ENCODE measurements at places on chromosomes 4 and X.

GRCh38 chr4:126544276-126544675, 1088.5 kb upstream of the INTU start:
- DNase-seq: no peak

- no peak for DNase-seq
These were observed 1396.9 kb upstream of the IGFBP7 start for GRCh38 chr4:58507079-58507478.

GRCh38 chr4:141130947-141131605, 2.2 kb downstream of the RNF150 start:
- no peak for DNase-seq

DNA sequence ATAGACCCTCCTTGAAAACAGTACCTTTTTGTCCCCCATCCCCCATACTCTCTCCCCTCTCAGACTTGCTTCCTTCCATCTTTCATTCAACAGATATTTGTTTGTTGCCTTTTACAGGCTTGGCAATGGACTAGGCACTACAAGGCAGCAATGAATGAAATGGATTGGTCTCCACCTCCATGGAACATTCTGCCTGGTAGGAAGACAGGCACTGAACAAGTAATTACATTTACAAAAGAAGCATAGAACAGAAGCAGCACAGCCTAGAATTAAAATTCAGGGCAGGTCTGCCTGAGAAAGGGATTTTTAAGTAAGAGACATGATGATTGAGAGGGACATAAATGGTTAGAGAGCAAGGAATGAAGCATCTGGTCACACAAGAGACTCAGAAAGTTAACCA, 346.1 kb downstream of the GRXCR1 start:
- DNase-seq: no peak

- no peak for DNase-seq
These were observed 22.2 kb downstream of the CCDC149 start for GRCh38 chr4:24890561-24891126.

DNA sequence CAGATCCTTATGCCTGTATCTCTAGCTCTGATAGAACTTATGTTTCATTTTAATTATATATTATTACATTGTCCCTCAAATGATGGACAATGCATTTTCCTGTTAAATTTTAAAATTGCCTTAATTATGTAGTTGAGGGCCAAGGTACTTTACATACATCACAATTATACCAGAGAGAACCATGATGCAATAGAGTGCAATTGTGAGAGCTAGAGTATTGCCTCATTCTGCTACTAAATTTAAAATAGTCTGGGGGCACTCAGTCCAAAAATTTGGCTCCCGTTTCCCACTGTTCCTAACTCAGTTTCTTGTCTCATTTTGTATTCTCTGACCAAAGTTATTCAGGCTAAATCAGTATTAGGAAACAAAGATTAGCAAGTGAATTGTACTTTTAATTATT, 378.5 kb upstream of the ZFP42 start:
- no peak for DNase-seq

DNA sequence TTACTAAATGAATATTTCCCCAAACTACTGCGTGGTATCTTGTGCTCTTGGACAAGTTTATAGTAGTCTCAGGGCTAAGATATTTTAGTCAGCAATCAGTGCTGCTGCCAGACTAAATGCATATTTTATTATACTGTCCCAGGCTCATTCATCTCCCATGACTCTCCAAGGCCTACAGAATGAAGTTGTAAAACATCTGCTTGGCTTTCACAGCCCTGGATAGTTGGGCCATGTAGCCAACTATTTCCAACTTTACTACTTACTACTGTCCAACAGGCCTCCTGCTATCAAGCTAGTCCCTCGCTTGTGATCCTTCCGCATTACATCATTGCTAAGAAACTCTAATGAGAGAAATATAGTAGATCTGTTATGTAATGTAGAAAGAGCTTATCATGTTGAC, 31.4 kb downstream of the MAGEB16 start:
- no peak for DNase-seq

- DNase-seq: no peak
These were observed 23.9 kb downstream of the SLC39A8 start for GRCh38 chr4:102321260-102321995.

DNA sequence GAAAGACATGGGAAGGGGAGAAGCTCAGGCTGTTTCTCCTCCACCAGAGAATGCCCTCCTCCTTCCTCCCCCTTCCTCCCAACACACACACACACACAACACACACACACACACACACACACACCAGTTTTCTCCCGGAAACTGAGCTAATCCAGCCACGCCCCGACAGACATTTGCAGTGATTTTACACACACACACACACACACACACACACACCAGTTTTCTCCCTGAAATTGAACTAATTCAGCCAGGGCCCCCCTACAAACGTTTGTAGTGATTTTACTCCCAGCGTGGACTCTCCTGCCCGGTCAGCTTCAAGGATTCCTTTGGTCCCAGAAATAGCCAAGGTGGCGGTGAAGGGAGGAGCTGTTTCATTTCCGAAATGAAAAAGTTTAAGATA, 32.9 kb upstream of the STX18 start:
- DNase-seq: no peak

GRCh38 chrX:101078716-101079598, at the start of gene TMEM35A:
Gene TMEM35A (plus strand): TSS chrX:101078879. CDS start chrX:101079003, 124 bp downstream.
- DNase-seq: no peak

DNA sequence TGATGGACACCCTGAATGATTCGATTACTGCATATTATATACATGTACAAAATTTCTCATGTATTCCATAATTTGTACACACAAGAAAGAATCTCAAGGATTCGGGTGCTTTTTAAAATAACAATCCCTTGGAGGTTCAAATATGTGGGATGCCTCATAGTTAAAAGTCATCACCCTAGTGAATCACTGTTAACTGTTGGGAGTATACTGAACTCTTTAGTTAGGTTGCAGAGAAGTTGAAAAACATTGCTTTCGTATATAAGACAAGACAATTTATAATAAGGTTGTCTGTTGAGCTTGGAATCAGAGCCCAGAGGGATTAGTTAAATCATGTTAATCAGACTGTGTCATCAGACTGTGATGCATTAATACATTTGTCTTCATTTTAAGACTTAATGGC, 15.6 kb downstream of the DCK start:
- DNase-seq: no peak

GRCh38 chr4:151692821-151693673, 67.8 kb downstream of the GATB start:
- DNase-seq: no peak

DNA sequence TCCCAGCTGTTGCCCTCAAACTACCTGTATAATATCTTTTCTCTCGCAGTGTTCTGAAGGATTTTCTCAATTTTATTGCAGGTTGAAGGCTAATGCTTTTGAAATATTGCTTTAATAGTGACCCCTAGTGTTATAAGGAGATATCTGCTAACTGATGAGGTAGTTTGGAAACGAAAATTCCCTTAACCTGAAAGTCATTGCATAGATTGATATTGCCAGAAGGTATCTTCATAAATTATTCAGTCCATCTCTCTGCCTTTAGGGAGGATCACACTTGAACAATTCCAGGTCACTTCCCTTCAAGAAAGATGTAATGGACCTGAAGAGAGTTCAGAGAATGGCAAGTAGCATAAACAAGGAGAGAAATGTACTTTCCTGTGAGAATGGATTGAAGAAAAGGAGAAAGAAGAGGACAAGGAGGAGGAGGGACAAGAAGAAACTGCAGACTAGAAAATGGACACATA, 44.1 kb downstream of the TIGD4 start:
- no peak for DNase-seq

DNA sequence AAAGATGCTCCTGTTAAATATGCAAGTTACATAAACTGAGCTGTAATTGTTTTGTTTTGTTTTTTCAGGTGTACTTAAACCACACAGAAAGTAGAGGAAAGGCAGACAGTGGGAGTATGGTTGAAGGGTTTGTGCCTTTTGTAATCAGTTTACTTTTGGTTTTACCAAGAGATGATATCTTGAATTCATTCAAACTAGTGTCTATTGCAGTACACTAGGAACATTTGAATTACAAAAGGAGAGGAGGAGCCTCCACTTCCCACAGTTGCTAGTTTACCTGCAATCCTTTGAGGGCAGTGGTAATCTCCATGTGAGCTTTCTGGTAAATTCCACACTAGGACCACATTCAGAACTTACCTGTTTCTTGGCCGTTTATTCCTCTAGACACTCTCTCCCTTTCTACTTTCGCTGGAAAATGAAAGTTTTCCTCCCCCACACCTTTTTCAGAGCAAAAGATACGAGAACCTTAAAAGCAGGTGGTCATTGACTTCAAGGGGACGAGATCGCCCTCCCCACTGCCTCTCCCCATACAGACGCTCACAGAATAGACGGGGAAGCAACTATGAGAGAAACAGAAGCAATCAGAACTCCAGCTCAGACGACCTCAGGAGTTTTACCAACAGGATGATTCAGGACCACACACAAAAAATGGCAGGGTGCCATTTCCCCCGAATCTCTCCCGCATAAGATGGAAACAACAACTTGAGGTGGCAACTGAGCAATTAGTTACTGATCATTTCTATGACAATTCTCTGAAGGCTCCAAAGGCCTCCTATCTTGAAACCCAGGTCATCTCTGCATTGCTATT, 3.3 kb downstream of the RBM47 start:
- DNase-seq: no peak

DNA sequence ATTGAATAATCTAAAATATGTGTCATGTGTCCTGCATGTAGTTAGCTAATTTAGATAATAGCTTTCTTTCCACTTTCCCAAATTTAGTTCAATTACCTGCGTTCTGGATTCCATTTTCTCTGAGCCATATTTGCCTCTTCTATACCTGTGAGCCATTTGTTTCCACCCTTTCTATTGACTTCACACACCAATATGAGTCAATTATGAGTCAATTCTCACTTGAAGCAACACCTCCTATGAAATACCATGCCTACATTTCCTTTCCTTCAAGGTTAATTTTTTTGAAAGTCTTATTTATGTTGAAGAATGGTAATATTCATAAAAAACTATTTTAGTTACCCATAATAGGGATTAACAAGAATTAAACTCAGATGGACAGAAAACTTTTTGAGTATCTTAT, 25.8 kb downstream of the NPY2R start:
- DNase-seq: no peak

DNA sequence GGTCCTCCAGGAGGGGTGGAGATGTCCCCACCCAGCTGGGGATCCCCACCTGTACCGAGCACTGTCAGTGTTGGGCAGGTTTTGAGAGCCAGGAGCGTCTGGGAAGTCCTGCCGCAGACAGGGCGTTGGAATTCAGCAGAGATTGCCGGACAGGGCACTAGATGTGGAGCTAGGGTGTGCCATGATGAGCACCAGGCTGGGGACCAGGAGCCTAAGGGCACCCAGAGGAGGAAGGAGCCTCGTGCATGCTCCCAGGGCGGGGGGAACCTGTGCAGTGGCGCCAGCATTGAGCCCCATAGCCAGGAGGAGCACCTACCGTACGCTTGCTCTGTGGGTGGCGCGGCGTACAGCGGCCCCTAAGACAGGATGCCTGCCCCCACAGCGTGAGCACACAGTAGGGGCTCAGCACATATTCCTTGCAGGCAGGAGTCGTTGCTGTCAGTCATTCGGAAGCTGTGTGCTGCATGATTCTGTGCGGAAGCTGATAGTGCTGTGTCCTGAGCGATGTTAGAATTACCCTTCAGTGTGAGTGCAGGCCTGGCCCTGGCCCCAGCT, 18.8 kb upstream of the TADA2B start:
- DNase-seq: no peak

DNA sequence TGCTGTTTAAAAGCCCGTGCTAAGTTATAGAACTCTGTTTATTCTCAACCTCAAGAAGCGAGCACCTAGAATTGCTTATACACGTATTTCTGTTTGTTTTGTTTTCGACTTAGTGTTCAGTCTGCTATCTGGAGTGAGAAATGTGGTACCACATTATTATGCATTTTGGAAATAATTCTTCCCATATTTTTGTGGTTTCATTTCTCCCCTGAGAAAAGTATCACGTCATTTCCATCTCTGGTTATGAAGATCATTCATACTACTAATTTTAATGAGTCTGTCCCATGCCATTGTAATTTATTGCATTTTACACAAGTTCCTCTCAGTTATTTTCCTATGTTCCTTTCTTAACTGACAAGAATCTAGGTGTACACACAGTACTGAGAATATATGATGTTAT, 186.0 kb downstream of the DCHS2 start:
- DNase-seq: no peak

GRCh38 chr4:137394018-137394417, 138.3 kb downstream of the PCDH18 start:
- DNase-seq: no peak

DNA sequence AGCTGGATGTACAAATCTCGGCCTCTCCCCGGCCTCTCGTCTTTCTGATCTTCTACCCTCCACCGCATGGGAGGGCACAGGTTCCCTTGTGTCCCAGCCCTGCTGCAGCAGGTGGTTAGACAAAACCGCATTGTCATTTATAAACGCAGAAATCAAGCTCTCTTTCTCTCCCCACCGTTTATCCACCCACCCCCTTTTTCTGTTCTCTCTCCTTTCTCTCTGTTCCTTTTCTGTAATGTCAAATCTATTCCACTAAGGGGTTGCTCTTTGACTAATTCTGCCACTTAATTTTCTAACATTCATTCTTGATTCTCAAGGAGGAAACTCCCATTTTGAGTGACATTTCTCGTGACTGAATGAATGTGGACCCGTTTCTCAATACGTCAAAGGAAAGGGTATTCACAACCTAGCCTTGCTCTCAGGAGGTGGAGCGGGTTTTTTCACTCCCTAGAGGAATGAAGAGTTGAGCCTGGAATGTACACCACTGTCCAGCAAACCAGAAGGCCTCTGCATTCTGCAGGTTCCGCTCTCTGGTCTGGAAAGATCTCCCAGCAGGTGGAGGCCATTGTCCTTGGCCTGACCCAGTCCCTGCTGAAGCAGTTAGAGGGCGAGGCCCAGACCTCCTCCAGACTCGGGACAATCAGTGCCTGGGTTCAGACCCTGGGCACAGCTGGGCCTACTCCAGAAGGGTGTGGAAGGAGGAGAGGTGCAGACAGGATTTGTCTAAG, 70.9 kb upstream of the ENPP6 start:
- no peak for DNase-seq

- no peak for DNase-seq
These were observed 36.0 kb downstream of the DLG3 start for GRCh38 chrX:70480660-70481018.

Data from stimulated activated CD4-positive, alpha-beta T cell treated with anti-CD3 and anti-CD28 coated beads, Interleukin-1b, Interleukin-23, amount 100 ng/mL, for 1 hour (primary cell).